ENCODE measurements at places on chromosomes 6 and 20. TPM values are rescaled to one million over a fixed set of nuclear protein-coding genes. Genes with fewer than 3 reads are reported as not detected.

DNA sequence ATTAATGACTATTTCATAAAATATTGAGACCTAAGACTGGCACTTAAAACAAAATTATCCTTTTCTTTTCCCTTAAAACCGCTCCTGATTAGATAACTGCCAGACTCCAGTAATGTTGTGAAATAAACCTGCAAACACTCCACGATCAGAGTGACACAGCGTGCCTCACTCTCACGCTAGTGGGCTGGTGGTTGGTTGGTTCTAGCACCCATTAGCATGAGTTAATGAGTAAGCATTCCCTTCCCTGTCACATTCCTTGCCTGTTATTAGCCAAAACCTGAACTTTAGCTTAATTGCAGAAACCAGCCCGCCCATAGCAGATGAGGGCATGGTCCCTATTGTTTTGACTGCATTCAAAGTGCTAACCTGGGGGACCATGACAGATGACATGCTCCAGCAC lies 193.4 kb downstream of the CD83 start:
- DNase-seq: no peak

- DNase-seq: no peak
These were observed 289.9 kb upstream of the ZFP64 start for GRCh38 chr20:52481443-52481842.

- DNase-seq: no peak
These were observed 17.4 kb downstream of the CHRNA4 start for GRCh38 chr20:63343460-63344445.

DNA sequence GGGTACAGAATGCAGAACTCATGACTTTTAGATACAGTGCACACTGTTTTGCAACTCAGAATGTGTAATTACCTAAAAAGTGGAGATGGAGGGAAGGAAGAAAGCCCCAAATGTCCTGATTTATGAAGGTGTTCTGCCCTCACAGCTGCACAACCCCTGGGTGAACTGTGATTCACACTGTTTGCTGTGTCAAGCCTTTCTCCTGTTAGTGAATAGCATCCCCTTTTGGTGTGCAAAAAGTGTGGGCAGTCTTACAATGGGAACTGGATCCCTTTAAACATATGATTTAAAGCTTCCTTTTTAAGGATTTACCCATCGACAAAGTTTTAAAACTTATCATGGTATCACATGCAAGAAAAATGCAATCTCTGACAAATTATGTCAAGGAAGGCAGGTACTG lies 633.4 kb upstream of the EPHA7 start:
- DNase-seq: no peak

- no peak for DNase-seq
These were observed 14.9 kb downstream of the GLP1R start for GRCh38 chr6:39063526-39063925.

- DNase-seq: no peak
These were observed 238.5 kb upstream of the DEFB112 start for GRCh38 chr6:50288241-50288640.

GRCh38 chr6:149942461-149942829 lies 631 bp downstream of the ULBP2 start:
- no peak for DNase-seq

- peak; percentile 88 for DNase-seq
These were observed 4.2 kb upstream of the ZBTB46 start for GRCh38 chr20:63835021-63835858.

DNA sequence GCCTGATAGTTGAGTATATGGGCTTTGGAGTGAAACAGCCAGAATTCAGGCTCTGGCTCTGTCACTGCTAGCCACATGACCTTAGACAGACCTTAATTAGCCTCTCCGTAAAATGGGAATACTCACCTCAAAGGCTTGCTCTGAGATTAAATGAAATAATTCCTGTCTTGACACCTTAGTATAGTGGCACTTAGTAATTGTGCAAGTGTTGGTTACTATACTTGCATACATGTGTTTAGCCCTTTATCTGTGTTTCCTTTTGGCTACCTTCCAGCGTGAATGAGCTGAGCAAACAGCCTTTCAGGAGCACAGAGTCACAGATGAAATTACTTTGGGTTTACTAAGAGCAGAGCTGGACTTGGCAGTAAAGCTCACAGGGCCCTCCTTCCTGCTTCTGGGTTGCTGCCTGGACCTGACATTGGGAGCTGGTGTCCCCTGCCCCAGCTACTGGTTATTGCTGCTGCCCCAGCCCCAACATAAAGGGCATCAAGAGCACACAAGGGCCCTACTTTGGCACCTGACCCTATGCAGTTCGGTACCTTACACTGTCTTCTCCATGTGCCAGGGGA lies 32.8 kb downstream of the CD164 start:
- no peak for DNase-seq

DNA sequence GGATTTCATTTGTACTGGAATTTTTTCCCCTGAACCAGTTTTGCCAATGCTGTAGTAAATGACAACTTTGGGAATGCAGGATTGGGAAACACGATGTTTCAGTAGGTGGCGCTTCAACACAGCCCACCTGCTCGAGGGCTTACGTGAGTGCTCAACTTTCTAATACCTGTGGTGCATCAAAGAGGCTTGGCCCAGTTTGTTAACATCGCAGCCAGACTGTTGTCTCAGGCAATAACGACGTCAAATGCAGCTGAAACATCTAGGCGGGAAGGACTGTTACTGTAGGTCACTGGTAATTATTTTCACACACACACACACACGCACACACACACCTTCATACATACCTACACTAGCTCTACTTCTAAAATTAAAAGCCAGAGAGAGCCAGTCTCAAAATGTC lies 815.5 kb upstream of the SLC35B3 start:
- peak; percentile 42 for DNase-seq

GRCh38 chr6:305371-306206 lies 13.3 kb downstream of the DUSP22 start:
- DNase-seq: no peak

DNA sequence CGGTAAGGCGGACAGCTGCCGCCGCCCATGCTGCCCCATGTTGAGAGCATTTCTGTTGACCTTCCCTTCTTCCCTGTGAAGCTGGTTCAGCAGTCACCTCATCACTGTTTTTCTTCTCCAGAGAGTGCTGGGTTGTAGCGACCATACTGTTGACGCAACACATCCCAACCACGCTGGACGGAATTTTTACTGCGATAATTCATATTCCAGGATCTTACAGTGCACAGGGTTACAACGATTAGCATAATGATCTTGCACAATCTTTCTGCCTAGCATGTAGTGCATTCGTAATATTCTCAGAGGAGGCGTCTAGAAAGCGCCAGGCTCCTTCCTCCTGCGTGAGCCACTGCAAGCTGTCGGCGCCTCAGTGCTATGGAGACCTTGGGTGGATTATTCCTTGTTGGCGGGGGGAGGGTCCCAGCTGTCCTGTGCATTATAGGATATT lies 137.0 kb downstream of the MTHFD1L start:
- DNase-seq: peak; percentile 86

- DNase-seq: no peak
These were observed 4.1 kb upstream of the HSPA12B start for GRCh38 chr20:3728354-3728753.

GRCh38 chr6:113317442-113317841 lies 539.7 kb upstream of the MARCKS start:
- no peak for DNase-seq

DNA sequence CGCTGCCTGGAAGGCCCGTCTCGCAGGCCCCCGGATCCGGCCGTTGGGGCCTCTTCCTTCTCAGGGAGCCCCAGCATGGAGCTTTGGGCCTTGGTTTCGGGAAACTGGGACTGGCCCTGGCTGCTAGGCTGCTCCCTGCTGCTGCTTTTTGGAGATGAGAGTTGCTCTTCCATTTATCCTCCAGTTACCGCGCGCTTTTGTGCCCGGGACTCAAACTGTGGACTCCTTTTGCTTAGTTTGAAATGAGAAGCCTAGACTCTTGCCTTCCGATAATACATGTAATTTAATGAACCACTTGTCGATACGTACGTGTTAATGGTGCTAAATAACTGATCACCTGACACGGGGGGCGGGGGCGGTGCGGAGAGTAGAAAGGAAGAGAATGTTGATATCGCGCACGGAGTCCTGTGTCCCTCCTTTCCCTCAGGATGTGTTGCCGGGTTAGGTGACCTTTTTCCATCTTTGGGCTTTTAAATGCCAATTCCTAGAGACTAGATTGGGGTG lies 968 bp downstream of the PHF3 start:
- DNase-seq: peak; percentile 71

- no peak for DNase-seq
These were observed 25.5 kb upstream of the L3MBTL3 start for GRCh38 chr6:129992881-129993280.

DNA sequence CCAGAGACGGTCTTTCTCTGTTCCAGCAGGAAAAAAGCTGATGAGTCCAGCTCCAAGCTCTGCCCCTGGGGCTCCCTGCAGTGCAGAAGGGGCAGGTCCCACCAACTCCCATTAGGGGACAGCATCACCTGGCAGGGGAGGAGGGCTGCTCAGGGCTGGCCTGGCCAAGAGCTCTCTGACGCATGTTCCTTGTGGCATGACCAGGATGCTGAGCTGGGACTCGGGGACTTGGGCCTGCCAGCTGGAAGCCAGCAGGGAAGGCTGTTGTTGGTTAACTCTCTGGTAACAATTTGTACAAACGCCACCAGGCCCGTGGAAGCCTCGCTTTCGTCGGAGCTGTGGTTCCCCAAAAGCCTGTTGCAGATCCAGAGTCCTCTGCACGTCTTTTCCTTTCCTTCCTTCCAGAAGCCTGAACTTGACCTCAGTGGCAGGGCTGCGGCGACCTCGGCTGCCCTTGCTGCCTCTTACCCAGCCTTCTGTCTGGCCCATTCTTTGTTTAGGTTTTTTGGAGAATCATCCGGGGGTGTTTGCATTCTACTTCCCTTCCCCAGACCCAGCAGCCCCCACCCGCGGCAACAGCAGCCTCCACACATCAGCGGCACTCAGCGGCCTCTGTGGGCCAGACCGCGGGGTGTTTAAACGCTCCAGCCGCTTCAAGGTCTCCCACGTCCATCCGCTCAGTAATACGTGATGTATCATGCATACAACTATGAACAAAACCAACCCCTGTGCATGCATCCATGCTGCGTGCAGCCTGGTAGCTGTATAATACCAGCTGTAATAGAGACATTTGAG lies 63.3 kb downstream of the GNAS-AS1 start:
- DNase-seq: peak; percentile 58

DNA sequence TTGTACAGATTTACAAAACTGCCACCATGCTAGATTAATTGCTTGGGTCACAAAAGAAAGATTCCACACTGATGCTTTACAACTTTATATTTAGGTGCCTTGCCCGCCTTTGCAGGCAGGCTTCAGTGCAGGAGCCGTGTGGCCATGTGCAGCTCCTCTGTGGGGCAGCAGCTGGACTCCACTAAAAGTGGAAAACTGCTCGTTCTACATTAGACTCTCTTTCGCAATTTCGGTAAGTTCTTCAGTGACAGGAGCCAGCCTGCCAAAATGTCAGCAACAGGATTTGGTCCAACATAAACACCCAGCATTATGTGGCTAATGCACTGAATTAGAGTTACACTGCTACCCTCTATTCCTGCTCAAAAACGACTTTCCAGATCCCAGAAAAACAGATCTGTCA lies 174.4 kb upstream of the KCNK16 start:
- peak; percentile 94 for DNase-seq

DNA sequence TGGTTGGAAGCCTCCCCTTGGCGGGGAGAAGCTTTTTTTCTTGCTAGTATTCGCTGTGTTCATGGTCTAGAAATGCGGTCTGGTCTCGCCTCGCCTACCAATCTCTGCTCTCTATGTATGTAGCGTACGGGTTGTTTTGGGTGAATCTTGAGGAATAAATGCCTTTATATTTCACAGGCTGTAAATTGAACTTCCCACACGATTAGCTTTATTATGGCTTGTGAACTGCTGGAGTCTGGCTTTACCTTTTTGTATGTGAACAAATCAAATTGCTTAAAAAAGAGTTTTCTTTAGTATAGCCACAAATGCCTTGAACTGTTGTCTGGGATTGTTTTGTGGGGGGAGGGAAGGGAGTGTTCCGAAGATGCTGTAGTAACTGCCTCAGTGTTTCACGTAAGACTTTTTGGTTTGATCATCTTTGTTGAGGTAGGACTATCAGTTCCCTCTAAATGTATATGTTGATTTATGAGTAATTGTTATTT lies 2.2 kb downstream of the INSM1 start:
- DNase-seq: no peak

- DNase-seq: peak; percentile 54
These were observed 38.9 kb downstream of the SMAP1 start for GRCh38 chr6:70706491-70707123.

GRCh38 chr6:76886900-76887299 lies 576.4 kb downstream of the HTR1B start:
- no peak for DNase-seq

DNA sequence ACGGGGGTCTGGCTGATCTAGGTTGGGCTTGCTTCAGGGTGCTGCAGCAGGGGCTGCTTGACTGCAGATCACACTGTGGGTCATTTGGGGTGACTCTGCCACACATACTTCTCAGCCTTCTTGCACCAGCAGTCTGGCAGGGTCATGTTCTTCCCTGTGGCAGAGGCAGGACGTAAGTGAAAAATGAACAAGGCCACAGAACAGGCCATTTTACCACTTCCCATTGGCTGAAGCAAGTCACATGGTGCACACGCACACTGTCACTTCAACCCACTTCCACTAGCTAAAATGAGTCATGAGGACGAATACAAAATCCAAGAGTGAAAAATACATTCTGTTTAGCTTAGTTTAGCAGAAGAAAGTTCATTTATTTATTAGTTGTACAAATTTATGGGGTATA lies 168.6 kb upstream of the GGTLC1 start:
- no peak for DNase-seq

DNA sequence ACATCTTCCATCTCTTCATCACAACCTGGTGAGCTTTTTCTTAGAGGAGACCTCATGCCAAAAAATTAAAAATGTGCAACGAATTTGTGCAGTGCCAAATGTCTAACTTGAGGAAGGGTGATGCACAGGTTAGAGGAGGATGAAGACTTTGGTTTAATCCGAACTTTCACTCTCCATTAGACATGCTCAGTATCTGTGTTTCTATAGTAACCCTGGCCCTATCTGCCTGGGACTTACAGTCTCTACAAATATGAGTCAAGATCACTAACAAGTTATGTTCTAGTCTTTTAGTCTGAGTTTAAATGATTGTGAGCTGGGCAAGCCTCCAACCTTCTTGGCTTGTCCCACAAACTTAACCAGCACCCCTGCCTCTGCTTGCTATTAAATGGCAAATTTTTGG lies 377.0 kb downstream of the BMP2 start:
- no peak for DNase-seq

GRCh38 chr20:36808317-36809257 lies 35.0 kb upstream of the DSN1 start:
- DNase-seq: no peak

- DNase-seq: no peak
These were observed 49.7 kb downstream of the PAK5 start for GRCh38 chr20:9789131-9789530.

Gene CHRNA4
- 0.49 TPM for polyA plus RNA-seq

Gene SLC2A10
- 20.6 TPM for polyA plus RNA-seq

Gene RAB44
- polyA plus RNA-seq: 0.15 TPM

Gene TBXT
- not detected for polyA plus RNA-seq

Gene CDH4
- polyA plus RNA-seq: 8.6 TPM

Gene NKX2-2
- 0.14 TPM for polyA plus RNA-seq

Gene MCHR2
- not detected for polyA plus RNA-seq

Gene GPX5
- 0.31 TPM for polyA plus RNA-seq

Gene ISM1
- 18.2 TPM for polyA plus RNA-seq

Gene TPD52L1
- 99.8 TPM for polyA plus RNA-seq

Gene SAMHD1
- 37.9 TPM for polyA plus RNA-seq

Gene TMEM200A
- 2.1 TPM for polyA plus RNA-seq

Gene ACAT2
- polyA plus RNA-seq: 28.4 TPM

Gene CASS4
- polyA plus RNA-seq: 20.6 TPM

Gene IL17F
- polyA plus RNA-seq: not detected

Gene KIAA0408
- polyA plus RNA-seq: 28.3 TPM

Gene EDN1
- polyA plus RNA-seq: 35.4 TPM

Gene OR5V1
- polyA plus RNA-seq: not detected

Gene BACH2
- 9.8 TPM for polyA plus RNA-seq

Gene ID4
- 44.0 TPM for polyA plus RNA-seq

Gene SAMD3
- 1.2 TPM for polyA plus RNA-seq
